HTR-8/SVneo (cell line): ENCODE measurements at places on chromosomes 4 and X.

DNA sequence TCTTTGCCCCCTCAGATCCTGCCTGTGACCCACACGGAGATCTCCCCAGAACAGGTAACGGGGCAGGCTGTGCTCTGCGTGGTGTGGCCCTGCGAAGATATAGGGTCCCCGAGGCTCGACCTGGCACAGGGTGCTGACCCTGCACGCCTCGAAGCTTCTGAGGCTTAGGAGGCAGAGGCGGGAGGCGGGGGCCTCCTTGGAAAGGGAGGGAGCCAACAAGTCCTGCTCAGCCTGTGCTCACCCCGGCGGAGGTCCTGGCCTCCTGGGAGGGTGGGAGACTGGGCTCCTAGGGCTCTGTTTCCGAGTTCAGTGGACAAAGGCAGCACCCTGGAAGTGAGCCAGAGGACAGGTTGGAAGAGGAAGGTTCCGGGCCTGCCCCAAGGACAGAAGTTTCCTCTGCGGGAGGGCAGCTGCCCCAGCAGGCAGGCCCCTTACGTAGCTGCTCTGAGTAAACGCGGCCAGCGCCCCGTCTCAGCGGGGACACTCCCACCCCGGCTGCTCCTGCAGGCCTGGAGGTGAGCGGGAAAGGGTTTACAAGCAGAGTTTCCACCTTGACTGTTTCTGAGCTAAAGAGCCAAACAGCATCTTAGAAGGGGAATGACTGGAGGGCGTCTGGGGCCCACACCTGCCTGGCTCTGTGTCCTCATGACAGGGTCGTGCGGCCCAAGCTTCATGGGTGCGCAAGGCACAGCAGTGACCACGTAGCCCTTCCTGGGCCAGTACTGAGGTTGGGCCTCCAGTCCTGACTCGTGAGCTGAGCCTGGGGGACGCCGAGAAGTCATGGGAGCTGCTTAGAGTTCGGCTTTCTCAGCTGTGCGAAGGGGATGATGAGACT, 16.1 kb downstream of the TMEM175 start:
- no peak for DNase-seq

GRCh38 chr4:71828470-71828869, 44.6 kb upstream of the GC start:
- no peak for DNase-seq

- no peak for DNase-seq
Measured at GRCh38 chrX:110421500-110422455, 63.1 kb downstream of the RTL9 start.

- no peak for DNase-seq
Measured at GRCh38 chrX:67582436-67582835, 38.6 kb downstream of the AR start.

- DNase-seq = no peak
Measured at GRCh38 chrX:38575888-38576287, 14.5 kb downstream of the TSPAN7 start.

DNA sequence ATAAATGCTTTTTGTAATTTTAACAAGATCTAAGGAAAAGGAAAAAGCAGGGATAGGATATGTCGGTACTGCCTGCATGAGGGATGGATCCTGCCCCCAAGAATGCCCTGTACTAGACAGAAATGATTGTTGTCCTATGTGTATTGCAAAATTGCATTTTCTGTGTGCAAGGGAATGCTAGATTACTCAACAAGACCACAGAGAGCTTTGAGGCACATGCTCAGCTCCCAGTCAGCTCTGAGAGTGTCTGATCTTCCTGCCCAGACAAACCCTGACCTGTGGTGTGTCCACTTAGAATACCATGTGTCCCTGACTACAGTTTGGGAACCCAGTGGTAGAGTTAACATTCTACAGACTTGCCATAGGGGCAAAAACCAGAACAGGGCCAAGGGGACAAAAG, 129.2 kb upstream of the PAK3 start:
- DNase-seq = no peak
